ENCODE measurements at places on chromosomes 1 and 21. TPM values are rescaled to one million over a fixed set of nuclear protein-coding genes. Genes with fewer than 3 reads are reported as not detected.

GRCh38 chr1:157189096-157189495 lies 50.9 kb upstream of the ETV3 start:
- DNase-seq, result no peak

CD48 gene
- 3.2 TPM for polyA plus RNA-seq

GRCh38 chr1:3132660-3133059 lies 63.7 kb downstream of the PRDM16 start:
- no peak for DNase-seq

GRCh38 chr1:176669782-176670181 lies 206.8 kb downstream of the PAPPA2 start:
- no peak for DNase-seq

TINAGL1 gene
- polyA plus RNA-seq, result 21.1 TPM

GRCh38 chr21:22468893-22469292 lies 1470.7 kb downstream of the NCAM2 start:
- DNase-seq, result no peak

GRCh38 chr1:166282391-166283137 lies 115.8 kb upstream of the FAM78B start:
- DNase-seq, result no peak

DNA sequence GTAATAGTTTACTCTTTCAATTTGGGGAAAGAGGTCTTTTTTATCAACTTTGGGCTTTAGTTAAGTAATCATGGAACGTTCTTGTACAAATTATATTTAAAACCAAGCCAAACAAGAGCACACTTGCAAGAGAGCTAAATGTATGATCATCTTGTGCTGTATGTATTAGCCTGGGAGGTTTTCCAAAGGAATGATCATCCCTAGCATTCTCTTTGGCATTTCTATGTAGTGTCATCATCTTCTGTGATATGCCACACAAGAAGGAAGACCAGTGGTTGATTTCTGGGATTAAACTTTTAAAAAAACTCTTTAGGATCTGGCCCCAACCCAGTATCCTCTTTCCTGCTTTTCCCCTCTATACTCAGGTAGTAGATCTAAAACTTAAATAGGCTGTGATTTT lies 38.4 kb upstream of the KCNQ4 start:
- DNase-seq, result no peak

ANKRD34A gene
- 0.65 TPM for polyA plus RNA-seq

- no peak for DNase-seq
Measured at GRCh38 chr1:211697356-211697755, 21.9 kb upstream of the NEK2 start.

SERINC2 gene
- 33.9 TPM for polyA plus RNA-seq

GRCh38 chr1:63914706-63915105 lies 140.9 kb downstream of the ROR1 start:
- DNase-seq, result no peak

PTGFR gene
- polyA plus RNA-seq, result 44.4 TPM

DSCAM gene
- not detected for polyA plus RNA-seq

GRCh38 chr1:226394462-226394861 lies 13.4 kb downstream of the PARP1 start:
- DNase-seq, result no peak

- no peak for DNase-seq
Measured at GRCh38 chr1:46969014-46969619, 27.8 kb upstream of the CYP4A11 start.

NR5A2 gene
- 3.5 TPM for polyA plus RNA-seq

GRCh38 chr1:100134872-100135271 lies 1.9 kb downstream of the TRMT13 start:
- no peak for DNase-seq

DNA sequence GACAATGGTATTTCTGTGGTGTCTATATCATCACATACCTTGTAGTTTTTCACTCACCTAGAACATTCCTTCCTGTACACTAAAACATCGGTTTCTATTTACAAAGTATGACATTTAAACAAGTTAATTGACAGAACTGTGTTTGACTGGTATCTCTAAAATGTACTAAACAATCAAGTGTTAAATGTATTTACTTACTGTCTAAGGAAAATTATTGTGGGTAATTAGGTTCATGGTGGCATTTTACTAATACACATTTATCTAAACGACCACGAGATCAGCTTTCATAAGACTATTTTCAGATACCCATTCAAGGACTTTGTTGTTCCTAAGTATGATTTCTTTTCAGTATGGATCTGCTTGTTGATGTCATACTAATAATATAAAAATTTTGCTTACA lies 115.2 kb downstream of the ADGRL2 start:
- no peak for DNase-seq

DNA sequence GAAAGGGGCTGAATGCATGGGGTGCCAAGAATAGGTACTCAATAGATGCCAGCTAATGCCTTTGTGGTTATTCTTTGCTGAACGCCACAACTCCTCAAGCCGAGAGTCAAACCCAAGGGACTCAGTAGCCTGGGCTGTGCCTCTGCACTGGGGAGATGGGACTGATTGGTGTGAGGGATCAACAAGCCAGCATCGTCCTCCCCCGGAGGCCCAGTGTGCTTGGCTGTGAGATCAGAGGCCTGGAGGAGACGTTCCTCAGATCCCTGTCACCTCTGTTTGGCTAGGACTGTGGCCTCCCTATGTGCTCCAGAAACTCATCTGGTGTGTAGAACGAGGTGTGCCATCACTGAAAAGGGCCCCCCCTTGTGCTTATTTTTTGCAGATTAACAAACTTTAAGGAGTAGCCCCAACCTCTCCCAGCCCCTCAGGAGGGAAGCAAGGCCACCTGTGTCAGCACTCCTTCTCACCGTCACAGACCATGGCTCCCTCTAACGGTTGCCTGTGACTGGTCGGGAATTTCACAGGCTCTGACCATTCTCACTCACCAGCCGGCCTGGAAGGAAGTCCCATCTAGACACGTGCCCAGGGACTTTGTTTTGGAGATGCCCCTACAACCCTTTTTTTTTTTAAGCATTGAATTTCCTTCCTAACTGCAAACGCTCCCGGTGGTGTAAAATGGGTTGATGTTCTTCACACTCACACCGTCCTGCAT lies 194.0 kb upstream of the VAMP3 start:
- no peak for DNase-seq

CIART gene
- 2.3 TPM for polyA plus RNA-seq

DNA sequence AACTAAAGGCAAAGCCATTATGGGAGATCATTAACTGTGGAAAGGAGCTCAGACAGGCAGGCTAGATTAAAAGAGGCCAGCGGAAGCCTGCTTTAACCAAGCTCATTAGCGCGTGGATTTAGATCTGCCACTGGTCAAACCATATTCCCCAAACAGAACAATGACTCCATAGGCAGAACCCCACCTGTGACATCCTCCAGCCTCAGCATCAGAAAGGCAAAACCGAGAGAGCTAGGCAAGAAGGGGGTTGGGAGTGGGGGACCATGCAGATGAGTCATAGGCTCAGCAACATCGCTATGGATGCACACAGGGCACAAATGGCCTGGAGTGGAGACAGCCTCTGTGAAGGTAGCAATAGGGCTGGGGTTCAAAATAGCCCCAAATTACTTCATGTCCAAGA lies 20.6 kb downstream of the MKNK1 start:
- no peak for DNase-seq

BCL2L15 gene
- not detected for polyA plus RNA-seq

DNA sequence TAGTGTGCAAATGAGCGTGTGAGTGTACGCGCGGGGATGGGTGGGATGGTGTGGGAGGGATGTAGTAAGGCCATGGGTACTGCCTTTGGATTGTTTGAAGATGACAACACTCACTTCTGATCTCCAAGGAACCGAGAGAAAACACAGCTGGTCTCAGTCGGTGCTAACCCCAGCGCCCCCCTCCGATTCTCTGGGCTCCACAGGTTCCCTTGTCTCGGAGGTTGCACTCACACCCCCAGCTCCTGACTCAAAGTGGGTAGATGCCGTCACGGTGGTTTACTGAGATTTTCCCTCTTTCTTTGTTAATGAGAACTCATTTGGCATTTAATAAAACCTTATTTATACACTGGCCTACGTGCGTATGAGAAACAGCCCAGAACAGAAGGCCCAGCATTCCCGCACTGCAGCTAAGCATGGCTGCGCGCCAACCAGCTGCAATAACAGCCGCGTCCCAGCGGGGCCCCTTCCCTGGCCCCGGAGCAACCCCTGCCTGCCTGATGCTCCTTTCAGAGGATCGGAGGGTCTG lies 25.8 kb downstream of the ABCA4 start:
- DNase-seq, result peak; percentile 93

MROH9 gene
- polyA plus RNA-seq, result 0.29 TPM

GRCh38 chr1:201154389-201155165 lies at the start of gene TMEM9:
Gene TMEM9 (minus strand): TSS chr1:201154474. CDS start chr1:201153923, 551 bp downstream.
- DNase-seq, result peak; percentile 99

DNA sequence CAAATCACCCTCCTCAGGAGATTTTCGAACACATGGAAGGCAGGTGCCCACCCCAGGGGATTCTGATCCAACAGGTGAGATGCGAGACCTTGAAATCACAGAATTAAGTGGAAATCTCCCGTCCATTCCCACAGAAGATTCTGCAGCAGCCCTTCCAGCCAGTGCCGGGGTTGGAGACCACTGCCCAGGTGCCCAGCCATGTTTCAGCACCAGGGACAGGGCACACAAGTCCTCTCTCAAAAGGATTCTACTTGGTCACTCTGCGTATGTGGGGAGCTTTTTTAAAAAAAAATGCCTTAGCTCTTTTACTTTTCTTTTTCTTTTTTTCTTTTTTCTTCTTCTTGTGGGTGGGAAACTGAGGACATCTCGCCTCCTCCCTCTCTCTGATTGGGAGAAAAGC lies 80.7 kb downstream of the VWA5B1 start:
- DNase-seq, result no peak

- DNase-seq, result no peak
Measured at GRCh38 chr1:33346927-33347649, 26.2 kb upstream of the A3GALT2 start.

AADACL4 gene
- polyA plus RNA-seq, result not detected

GRCh38 chr1:154938604-154939399 lies 2.3 kb upstream of the PMVK start:
- DNase-seq, result no peak

DNA sequence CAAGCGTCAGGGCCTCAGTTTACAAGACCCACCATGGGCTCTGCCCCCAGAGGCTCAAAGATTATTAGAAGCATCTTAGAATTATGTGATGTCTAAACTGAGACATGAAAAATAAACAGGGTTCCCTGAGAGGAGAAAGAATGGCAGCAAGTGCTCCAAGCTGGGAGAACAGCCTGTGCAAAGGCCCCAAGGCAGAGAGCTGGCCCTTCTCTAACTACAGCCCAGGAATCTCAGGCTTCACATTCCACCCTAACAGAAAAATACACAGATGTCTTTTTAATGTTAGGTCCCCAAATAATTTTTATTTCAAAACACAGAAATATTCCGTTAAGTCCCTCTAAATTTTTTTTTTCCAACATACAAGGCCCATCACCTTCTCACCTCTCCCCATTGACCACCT lies 21.7 kb downstream of the SSBP3 start:
- DNase-seq, result no peak

DNA sequence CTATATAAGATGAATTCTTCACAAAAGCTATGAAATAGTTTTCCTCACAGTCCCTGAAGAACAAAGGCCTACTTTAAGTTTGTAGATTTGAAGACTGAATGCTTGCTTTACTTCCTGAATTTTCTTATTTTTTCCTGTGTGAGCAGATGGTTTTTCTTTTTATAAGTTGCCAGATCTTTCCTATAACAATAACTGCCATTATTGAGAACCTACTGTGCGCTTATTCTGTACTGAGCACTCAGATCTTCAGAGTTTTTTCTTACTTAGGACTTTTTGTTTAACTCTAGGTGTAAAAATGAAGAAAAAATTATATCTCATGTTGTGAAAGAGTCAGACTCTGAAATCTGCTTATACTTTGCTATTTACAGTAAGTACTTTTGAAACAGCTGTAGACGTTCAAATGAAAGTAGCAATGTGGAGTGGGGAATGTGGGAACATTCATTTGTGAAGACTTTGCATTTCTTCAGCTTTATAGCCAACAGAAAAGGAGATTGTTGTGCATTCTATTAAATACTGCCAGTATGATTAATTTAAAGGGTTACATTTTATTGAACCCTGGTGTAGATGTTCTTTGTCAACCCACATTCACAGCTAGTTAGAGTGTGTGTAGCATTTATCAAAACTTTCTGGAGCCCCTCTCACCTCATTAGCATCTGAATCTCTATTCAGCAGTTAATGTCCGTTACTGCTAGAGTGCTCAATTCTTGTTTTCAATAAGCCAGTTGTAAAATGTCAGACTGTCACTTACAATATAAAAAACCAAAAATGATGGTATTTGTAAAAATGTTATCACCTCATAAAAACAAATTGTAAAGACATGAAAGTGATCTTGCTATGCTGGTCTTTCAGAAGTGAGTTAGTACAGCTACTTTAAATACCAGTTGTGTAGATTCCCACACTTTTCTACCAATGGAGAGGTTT lies 29.0 kb downstream of the NFIA start:
- DNase-seq, result no peak

SLC25A24 gene
- 50.5 TPM for polyA plus RNA-seq

DNA sequence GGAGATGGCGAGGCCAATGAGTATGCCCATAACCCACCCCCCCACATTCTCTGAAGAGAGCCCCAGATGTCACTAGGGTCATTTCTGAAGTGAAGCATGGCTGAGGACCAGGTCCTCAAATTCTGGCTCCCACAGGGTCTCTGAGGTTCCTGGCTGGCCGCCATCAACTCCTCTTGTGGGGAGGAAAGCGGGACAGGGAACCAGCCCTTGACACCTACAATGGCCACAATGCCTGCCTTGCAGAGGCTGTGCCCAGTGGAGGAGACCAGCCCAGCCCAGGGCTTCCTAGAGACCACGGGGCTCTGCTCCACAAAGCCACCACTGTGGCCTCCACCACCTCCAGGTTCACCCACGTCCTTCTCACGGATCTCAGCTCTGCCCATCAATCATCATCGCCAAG lies 120.1 kb upstream of the ARHGEF16 start:
- DNase-seq, result no peak
